ENCODE measurements at places on chromosomes 2 and 18.

DNA sequence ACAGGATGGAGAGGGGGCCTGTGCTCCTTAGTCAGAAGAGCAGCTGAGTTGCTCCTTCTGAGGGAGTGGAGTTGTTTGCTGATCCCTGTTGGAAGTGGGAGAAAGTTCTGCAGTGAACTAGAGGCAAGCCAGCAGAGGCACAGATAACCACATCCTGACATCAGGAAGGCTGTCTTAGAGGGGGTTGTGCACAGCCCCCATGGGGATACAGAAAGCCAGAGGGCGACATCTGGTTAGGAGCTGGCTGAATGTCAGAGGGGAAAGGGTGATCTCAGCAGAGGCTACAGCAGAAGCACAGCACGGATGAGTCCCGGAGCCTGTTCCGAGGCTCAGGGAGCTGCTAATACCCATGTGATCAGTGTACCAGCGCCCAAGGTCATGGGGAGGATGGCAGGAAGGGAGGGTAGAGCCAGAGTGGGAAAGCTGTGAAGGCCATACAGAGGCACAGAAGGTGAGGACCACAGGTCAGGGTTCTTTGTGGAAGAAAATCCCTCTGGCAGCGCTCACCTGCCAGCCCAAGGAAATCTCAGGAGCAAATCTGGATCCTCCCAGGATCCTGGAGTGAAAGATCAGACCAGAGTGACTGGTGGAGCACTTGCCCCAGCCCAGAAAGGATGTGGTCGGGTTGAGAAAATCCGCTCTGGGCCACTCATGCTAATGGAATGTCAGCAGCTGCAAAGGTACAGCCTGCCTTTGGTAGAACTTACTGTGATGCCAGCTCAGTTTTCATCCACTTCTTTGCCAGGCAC lies 111.8 kb downstream of the STPG4 start:
- DNase-seq, result no peak

- DNase-seq, result no peak
Observed at GRCh38 chr2:211928201-211928600, 610.4 kb downstream of the ERBB4 start.

- DNase-seq, result no peak
Observed at GRCh38 chr2:71807581-71808451, 339.8 kb downstream of the CYP26B1 start.

DNA sequence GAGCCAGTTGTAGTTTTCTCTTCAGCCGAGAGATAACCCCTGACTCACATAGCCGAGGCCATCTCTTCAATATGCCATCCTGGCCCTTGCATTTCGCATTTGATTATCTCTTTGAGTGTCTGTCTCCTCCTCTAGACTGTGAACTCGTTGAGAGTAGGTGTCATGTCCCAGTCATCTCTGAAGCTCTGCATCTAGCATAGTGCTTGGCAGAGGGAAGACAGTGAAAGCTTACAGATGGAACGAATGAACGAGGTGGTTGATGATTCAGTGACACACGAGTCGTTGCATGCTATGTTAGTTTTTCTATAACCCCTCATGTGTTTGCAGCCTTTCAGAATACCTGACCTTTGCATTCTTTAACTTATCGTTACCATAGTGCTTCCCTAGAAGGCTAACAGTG lies 59.9 kb upstream of the CYRIA start:
- DNase-seq, result no peak
